Right ventricle myocardium superior (tissue), 1 donor: ENCODE measurements at places on chromosomes 6 and 20.

GRCh38 chr6:119283214-119283613 lies 66.3 kb downstream of the MAN1A1 start:
- DNase-seq: no peak

DNA sequence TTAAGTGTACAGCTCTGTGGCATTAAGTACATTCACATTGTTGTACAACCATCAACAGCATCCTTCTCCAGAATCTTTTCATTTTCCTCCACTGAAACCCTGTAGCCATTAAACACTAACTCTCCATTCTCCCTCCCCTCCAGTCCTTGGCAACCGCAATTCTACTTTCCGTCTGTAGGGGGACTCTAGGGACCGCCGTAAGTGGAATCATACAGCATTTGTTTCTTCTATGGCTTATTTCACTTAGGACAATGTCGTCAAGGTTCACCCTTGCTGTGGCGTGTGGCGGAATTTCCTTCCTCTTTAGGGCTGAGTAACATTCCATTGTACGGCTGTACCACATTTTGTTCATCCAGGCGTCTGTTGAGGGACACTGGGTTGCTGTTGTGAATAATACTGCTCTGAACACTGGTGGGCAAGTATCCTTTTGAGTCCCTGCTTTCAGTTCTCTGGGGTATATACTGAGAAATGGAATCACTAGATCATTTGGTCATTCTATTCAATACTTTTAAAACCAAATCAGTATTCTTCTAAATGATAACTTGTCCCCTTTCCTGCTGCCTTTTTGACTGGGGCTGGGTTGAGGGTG lies 50.7 kb downstream of the PPP1R3G start:
- DNase-seq: no peak

GRCh38 chr20:57964011-57964862 lies 254.4 kb upstream of the PMEPA1 start:
- no peak for DNase-seq

- DNase-seq: peak; percentile 34
These were observed 532 bp upstream of the NPBWR2 start for GRCh38 chr20:64107736-64108457.

DNA sequence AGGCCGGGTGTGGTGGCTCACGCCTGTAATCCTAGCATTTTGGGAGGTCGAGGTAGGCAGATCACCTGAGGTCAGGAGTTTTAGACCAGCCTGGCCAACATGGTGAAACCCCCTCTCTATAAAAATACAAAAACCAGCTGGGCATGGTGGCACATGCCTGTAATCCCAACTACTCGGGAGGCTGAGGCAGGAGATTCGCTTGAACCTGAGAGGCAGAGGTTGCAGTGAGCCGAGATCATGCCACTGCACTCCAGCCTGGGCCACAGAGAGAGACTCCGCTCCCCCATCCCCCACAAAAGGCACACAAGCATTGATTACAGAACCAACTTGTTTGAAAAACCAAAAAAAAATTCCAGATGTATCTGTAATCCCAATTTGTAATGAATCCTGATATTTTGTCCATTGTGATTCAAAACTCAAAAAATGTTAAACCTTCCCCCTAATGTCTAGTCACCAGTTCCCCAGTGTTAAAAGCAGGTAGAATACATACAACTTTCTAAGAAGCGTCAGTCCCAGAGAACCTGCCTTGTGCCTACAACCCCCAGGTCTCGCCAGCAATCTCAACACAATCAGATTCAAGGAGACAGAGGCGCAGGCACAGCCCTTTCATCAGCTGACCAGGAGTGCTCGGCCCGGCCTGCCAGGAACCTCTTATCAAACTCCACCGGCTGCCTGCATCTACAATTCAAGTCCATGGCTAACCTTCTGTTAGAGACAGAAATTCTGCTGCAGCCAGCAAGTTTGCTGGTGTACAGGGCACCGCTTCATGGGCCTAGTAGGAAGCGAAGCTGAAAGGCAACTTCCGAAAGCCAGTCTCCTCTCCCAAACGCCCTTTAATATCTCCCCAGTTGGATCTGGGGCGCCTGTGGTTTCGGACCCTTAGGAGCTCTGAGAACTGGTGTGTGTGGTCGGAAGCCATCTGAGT lies 2.1 kb downstream of the EZR start:
- peak; percentile 78 for DNase-seq

GRCh38 chr20:63749597-63750508 lies 10.3 kb downstream of the SLC2A4RG start:
- DNase-seq: no peak

DNA sequence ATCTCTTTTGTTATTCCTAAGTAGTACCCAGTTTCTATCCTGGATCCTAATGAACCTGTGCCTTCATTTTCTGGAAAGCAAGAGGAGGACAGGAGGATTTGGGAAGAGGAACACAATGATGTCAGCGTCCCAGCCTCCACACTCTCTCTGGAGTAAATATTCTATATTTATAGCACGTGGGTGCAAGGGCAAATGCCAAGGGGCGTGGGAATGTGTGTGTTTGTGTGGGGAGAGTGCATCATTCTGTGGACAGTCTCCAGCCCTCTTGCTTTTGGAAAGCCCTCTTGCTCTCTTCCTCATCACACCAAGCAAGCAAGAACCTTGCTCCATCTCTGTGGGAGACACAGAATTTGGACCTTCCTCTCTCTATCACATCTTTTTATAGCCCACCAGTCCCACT lies 103.2 kb upstream of the EMILIN3 start:
- peak; percentile 48 for DNase-seq

DNA sequence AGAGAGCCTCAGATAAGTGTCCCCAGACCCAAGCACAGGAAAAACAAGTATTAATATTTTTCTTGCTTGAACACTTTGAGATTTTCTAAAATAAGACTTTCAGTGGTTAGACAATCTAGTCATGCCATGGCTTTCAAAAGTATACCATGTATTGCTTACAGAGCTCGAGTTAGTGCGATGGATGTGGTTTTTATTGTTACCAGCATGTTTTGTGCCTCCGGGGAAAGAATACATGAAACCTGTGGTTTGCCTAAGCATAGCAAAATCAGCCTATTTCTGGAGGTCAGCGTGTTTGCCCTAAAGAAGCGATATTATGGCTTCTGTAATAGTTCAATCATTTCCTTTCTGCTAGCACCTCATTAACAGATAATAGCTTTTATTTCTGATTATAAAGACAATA lies 21.6 kb downstream of the RIN2 start:
- DNase-seq: no peak

DNA sequence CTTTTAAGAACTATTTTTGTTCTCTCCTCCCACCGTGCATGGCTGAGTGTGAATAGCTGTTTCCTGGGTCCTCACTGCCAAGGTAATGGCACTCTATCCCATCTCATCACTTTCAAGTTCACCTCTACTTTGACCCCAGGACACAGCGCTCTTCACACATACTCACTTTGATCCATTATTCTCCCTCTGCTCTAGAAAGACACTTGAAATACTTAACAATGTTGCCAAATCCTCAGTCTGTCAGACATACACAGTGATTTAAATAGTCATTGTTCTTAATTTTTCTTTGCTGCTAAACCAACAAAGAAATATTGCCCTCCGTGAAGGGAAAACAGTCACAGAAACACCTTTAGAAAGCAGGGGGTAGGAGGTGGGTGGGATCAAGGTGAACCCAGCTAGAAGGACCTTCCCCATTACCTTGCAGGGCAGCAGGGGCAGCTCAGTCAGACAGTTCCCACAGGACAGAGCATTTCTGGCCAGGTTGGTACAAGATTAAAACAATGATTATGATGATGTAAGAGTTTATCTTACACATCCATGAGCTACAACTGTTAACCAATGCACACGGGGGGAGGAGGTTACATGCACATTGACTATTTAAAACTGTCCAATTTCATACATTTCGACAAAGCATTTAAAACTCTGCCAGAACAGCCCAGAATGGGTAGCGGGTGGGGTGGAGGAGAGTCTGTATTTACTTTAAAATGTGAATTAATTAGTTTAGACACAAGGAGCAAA lies 2.4 kb downstream of the SLC22A23 start:
- no peak for DNase-seq

GRCh38 chr20:991850-992249 lies 10.3 kb downstream of the RSPO4 start:
- DNase-seq: no peak

DNA sequence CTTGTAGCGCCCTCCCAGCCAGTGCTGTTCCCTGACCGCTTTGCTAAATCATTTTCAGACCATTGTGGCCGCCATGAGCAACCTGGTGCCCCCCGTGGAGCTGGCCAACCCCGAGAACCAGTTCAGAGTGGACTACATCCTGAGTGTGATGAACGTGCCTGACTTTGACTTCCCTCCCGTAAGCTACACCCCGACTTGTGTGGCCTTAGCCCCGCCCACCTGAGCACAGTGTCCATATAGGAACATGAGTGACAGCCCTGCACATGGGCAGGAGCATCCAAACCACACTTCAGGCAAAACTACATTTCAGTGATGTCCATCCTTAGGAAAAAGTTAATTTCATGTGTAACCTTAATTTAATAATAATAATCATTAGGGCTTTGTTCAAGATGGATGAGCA lies 51.1 kb downstream of the GNAS start:
- DNase-seq: peak; percentile 42

DNA sequence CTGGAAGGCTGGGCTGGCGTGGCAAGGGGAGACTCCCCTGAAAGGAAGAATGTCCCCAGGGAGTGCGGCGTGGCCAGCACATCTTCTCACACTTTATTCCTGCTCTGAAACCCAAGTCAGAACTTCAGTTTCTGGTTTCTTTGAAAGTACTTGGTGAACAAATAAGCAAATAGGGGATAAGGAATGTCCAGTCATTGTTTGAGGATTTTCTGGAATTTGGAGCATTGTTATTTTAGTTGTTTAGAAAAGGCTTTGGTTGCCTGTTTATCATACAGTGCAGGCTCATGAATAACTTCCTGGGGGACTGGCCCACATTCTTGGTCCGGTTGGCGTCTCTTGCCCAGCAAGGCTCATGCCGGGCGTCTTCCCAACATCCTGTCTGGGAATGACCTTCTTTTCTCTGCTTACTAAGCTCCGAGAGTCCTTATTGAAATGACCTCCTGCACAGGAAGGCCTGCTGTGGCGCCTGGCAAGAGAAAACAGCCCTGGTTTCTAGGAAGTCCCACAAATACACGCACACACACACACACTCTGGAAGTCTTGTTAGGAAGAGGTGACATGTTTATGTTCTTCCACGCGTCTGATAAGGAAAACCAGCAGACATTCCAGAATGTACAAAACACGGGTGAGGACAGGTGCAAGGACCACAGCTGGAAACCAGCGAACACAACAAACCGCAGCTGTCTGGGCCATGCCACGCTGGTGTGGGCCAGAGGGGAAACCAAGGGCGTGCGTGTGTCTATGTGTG lies 71.9 kb downstream of the TMEM170B start:
- DNase-seq: peak; percentile 59

- no peak for DNase-seq
These were observed 233.6 kb downstream of the PLCB1 start for GRCh38 chr20:8365634-8366033.

GRCh38 chr6:103367212-103367611 lies 1492.5 kb downstream of the HACE1 start:
- DNase-seq: no peak

DNA sequence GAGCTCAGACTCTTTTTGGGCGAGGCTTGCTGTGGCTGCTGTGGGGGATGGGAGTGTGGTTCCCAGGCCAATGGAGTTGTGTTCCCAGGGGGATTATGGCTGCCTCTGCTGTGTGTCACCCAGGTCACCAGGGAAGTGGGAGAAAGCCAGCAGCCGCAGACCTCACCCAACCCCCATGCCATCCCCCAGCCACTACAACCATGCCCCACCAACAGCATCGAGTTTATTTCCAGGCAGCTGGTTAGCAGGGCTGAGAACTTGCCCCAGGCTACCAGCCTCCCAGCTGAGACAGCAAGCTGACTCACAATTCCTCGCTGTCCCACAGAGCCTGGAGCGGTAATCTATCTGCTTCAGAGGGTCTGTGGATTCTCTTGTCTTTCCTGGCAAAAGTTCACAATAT lies 331.7 kb downstream of the FRK start:
- no peak for DNase-seq

- no peak for DNase-seq
These were observed 5.3 kb upstream of the CABLES2 start for GRCh38 chr20:62412194-62413024.

DNA sequence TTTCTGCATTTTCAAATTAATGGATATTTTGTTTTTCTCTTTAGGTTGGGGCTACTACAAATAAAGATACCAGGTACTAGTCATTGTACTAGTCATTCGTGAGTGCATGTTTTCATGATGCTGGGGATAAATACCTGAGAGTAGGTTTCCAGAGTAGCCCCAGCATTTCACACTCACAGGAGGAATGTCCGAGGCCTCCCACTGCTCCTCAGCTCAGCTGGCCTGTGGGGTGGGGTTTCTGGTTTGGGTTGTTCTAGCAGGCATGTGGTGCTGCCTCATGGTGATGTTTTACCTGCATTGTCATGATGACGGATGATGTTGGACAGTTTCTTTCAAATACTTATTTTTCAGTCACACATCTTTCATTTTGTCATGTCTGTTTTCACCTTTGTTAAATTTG lies 144.5 kb downstream of the SMOC2 start:
- no peak for DNase-seq

GRCh38 chr6:22880686-22881433 lies 311.5 kb downstream of the HDGFL1 start:
- DNase-seq: no peak

- no peak for DNase-seq
These were observed 59.1 kb upstream of the RIPOR2 start for GRCh38 chr6:24994812-24995211.

- no peak for DNase-seq
These were observed 695.0 kb downstream of the COL12A1 start for GRCh38 chr6:74510878-74511277.

DNA sequence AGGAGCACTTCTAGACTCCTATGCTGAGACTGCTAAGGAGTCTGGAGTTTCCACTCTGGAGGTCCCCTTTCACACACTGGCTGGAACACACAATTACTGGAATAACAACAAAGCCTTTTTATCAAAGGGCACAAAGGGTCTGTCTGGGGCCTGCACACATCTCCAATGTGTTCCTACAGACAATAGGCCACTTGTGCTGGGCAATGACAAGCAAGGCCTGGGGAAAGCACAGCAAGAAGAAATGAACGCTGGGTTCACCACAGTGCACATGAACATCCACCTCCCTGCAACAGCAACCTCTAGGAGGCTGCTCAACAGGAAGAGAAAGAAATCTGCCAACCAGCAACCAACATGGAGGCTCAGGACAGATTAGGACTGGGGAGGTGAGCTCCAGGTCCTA lies 43.9 kb downstream of the TRPC4AP start:
- DNase-seq: no peak

DNA sequence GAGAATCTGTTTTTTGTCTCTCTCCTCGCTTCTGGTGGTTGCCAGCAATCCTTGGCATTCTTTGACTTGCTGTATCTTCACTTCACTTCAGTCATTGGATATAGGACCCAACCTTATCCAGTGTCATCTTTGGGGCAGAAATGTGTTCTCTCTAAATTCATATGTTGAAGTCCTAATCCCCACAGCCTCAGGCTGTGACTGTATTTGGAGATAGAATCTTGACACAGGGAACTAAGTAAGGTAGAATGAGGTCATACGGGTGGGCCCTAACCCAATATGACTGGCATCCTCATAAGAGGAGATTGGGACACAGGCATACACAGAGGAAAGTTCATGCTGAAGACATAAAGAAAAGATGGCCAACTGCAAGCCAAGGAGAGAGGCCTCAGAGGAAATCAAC lies 51.9 kb upstream of the TPD52L1 start:
- DNase-seq: no peak

- peak; percentile 34 for DNase-seq
These were observed 3.7 kb upstream of the RBM38 start for GRCh38 chr20:57387463-57387862.

GRCh38 chr20:64238851-64239387 lies 16.6 kb upstream of the PCMTD2 start:
- peak; percentile 7 for DNase-seq
